AG20443 (cell line): ENCODE measurements at places on chromosomes 3 and 15.

- DNase-seq = peak; percentile 67
These were observed 58.6 kb upstream of the SLC6A1 start for GRCh38 chr3:10933805-10934481.

- DNase-seq = no peak
These were observed 35.7 kb upstream of the GRAMD1C start for GRCh38 chr3:113802795-113803455.

- no peak for DNase-seq
These were observed 80.8 kb upstream of the PEX5L start for GRCh38 chr3:180117381-180118163.

GRCh38 chr15:67458331-67459029 is 62.5 kb upstream of the C15orf61 start:
- DNase-seq = no peak

DNA sequence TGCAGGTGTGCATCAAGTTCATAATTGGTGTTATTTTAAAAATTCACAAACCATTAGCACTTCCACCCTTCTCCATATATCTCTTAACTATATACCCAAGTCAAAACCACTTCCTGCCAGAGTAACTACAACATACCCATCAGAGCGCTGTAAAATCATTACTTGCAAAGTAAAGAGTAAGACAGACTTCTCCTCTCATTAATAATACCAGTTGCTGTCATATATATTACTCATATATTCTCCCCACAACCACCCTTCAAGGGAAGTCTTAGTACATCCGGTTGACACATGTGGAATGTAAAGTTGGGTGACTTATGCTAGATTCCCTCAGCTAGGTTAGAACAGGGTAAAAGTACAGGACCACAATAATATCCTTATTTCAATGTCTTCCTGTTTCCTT is 5.6 kb downstream of the TERC start:
- DNase-seq = no peak

GRCh38 chr15:90270502-90271150 is 5.2 kb downstream of the NGRN start:
- DNase-seq = no peak

- peak; percentile 87 for DNase-seq
These were observed at the start of gene RFTN1 for GRCh38 chr3:16513141-16514020. Gene RFTN1, minus strand, starts transcription at chr3:16513699. Its CDS starts 19,830 bp downstream, at chr3:16493869.

GRCh38 chr15:69499521-69500211 is 47.0 kb downstream of the RPLP1 start:
- no peak for DNase-seq

DNA sequence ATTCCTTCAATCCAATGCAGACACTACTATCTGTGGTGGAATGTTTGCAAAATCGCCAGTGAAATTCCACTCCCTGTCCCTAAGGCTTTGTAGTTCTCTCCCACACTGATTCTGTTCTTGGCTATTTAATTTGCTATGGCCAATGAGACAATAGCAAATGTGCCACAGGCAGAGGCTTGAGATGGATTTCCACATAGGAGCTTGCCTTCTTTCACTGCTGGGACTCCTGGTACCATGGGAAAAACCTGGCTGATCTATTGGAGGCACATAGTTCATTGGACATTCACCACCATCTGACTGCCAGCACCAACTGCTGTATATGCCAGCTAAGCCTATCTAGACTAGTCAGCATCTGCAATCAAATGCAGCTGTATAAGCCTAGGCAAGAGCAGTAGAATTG is 103.8 kb downstream of the NR1D2 start:
- peak; percentile 47 for DNase-seq

- no peak for DNase-seq
These were observed 380.4 kb downstream of the ROBO2 start for GRCh38 chr3:77420336-77420735.

- peak; percentile 18 for DNase-seq
These were observed 1.2 kb downstream of the ERC2 start for GRCh38 chr3:56467108-56467507.

GRCh38 chr3:14317057-14317553 is 85.3 kb upstream of the SLC6A6 start:
- no peak for DNase-seq

DNA sequence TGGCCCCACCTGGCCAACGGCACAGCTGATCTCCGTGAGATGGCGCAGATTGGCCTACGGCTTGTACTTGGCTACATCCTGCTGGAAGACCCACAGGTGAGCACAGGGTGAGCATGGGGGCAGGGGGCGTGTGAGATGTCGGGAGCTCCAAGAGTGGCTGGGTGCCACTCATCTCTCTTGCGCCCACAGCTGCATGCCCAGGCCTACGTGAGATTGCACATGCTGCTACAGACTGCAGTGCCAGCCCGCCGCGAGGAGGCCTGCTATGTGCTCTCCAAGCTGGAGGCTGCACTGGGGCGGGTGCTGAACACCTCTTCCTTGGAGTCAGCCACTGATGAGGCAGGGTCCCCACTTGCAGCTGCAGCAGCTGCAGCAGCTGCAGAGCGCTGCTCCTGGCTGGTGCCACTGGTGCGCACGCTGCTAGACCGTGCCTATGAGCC is 22.3 kb downstream of the NBEAL2 start:
- DNase-seq = no peak

DNA sequence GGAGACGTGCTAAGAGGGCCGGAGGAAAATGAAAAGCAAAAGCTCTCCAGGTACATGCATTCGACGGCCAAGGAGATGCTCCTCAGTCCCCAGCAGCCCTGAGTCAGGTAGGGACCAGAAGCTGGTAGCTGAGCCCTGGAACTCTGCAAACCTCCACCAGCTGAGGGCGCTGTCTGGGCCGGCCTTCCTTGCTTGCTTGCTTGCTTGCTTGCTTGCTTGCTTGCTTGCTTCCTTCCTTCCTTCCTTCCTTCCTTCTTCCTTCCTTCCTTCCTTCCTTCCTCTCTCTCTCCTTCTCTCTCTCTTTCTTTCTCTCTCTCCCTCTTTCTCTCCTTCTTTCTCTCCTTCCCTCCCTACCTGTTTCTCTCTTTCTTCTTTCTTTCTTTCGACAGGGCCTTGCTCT is 94.6 kb upstream of the RASGRF1 start:
- no peak for DNase-seq

GRCh38 chr3:153216928-153217327 is 54.9 kb downstream of the RAP2B start:
- DNase-seq = no peak

- no peak for DNase-seq
These were observed 14.6 kb downstream of the PCNP start for GRCh38 chr3:101588616-101589015.
